ENCODE measurements at places on chromosomes 3 and 15.

GRCh38 chr3:113103588-113103987 lies 107.8 kb upstream of the BOC start:
- DNase-seq, result no peak

DNA sequence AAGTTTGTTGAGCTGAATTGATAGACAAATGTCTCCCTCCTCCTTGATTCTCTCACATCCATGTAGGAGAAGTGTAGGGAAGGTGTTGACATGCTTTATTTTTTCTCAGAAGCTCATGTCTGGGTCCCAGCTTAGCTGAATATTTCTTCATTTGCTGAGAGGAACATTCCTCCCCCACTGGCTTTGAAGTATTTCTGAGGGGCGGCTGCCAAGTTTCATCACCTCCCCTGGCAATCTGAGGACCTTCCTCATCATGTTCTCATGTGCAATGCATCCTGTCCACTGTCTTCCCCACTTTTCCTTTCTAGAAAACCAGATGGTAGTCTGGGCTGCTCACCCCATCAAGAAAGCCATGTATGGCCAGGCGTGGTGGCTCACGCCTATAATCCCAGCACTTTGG lies 168.9 kb upstream of the RGMA start:
- DNase-seq, result no peak

GRCh38 chr15:35725353-35725752 lies 179.4 kb upstream of the DPH6 start:
- DNase-seq, result no peak

GRCh38 chr15:80977627-80978036 lies 12.0 kb downstream of the MESD start:
- DNase-seq, result no peak

GRCh38 chr15:72141171-72142084 lies 23.2 kb downstream of the SENP8 start:
- DNase-seq, result no peak

DNA sequence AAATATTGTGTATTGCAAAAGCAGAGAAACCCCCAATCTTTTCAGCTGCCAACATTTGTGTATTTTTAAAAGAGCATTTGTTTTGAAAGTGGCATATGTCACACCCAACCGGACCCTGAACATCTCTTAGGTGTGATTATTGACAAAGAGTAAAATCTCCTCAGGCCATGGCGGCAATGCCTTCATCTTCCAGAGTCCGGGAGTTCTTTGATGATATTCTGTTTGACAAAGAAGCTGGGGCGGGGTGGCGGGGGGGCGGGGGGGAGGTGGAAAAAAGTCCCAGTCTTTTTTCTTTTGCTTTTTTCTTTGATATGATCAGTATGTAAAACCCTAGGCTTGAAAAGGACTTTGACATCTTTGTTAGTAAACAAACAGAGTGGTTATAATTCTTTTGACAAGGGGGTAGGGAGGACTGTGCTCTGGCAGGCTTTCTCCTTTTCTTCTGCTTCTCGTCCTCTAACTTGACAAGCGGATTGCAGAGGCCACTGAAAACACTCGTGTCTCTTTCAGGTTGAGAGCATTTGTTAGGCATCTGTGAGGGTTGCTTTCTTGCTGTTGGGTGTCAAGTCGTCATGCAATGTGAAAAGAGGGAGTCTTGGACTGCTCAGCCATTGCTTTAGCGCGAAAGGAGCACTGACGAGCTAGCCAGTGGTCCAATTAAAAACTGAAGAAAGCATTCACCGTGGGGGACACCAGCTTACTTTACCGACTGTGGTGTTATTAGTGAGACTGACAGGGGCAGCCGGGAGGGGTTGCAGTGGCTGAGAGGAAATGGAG lies 243.2 kb downstream of the NSUN3 start:
- DNase-seq, result no peak

GRCh38 chr3:20038699-20039465 lies 1.4 kb upstream of the KAT2B start:
- DNase-seq, result no peak

DNA sequence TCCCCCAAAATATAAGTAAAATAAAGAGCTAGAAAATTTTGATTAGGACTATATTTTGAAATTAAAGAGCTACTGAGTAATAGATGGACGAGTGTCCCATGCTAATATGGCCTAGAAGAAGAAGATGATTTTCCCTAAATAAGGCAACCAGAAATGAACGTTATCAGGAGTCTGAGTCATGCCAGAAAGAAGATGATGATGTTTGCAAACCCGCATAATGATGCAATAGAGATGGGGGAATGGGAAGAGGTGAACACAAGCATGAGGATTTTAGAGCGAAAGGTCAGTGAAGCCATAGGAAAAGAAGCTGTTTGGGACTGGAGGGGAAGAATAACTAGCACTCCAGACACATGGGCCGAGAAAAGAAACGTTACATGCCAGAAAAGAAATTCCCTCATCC lies 71.7 kb downstream of the FGF12 start:
- DNase-seq, result no peak

DNA sequence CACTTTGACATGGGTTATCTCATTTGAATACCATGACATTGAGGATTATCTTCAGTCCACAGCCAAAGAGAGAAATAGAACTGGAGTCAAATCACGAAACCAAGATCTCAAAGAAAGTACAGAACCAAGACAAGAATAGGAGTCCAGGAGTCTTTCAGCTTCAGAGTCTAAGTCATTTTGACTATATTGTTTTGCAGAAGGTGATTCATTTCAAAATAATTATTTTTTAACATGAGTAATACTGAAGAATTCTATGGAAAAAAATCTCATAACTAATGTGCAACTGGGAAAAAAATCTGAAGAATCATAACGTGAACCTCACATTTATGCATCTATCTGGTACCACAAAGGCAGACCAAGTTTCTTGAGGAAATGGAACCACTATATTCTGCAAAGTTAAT lies 60.3 kb downstream of the UBE3A start:
- no peak for DNase-seq

DNA sequence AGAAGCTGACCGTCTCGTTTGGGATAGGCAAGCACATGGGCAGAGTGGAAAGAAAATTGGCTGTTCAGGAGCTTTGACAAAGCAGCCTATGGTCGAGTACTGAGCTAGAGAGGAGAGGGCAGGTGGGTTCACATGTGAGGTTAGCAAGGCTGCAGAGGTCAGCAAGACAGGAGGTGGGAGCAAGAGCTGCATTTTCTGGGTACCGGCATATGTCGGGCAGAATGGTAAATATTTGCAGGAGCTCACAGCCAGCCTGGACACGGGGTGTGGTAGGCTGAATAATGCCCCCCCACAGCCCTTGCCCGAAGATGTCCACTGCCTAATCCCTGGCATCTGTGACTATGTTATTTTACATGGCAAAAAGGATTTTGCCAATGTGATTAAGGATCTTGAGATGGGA lies 8.3 kb downstream of the RARRES1 start:
- no peak for DNase-seq

GRCh38 chr3:17802950-17803349 lies 60.5 kb upstream of the TBC1D5 start:
- no peak for DNase-seq

GRCh38 chr15:44160796-44161195 lies 34.3 kb downstream of the FRMD5 start:
- DNase-seq, result no peak

GRCh38 chr15:60471314-60471713 lies 7.6 kb downstream of the ICE2 start:
- no peak for DNase-seq

DNA sequence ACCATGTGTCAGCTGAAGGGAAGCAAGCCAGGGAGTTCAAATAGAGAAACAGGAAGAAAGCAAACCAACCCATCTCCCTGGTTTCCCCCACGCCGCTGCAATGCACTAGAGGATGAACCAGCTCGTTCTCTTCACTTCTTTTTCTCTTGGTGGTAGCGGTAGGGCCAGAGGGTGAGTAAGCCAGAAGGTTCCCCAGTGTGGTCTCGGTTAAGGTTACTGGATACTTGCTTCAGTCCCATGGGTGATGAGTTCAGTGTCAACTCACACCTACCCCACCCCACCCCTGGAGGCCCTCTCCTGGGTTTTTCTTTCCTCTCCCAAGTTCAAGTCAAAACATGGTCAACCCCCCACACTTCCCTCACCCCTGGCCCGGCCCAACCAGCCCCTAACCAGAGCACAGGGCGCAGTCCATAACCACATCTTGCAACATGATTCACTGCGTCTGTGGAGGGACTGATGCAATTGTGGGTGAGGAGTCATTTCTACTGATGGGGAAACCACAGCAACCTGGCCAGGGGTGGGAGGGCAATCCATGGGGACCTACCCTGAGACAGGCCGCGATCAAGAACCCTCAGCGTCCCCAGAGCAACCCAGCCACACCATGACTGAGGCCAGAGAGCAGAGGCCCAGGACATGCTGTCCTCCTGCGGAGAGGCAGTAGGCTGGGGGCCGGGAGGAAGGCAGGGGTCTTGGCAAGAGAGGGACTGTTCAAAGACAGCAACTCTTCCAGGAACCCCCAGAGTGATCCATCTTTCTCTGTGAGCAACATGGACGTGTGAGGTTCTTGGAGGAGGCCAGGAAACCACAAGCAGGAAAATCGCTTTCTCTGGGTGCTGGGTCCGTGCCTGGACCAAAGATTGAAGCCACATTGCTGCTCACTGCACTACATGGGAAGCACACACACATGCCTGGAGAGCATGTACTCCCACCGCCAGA lies 276.6 kb downstream of the UACA start:
- DNase-seq, result no peak

GRCh38 chr3:184685055-184685454 lies 26.8 kb downstream of the MAGEF1 start:
- DNase-seq, result no peak

GRCh38 chr3:105772635-105773034 lies 96.2 kb downstream of the CBLB start:
- no peak for DNase-seq

GRCh38 chr3:122103821-122104514 lies 48.8 kb downstream of the CD86 start:
- no peak for DNase-seq

DNA sequence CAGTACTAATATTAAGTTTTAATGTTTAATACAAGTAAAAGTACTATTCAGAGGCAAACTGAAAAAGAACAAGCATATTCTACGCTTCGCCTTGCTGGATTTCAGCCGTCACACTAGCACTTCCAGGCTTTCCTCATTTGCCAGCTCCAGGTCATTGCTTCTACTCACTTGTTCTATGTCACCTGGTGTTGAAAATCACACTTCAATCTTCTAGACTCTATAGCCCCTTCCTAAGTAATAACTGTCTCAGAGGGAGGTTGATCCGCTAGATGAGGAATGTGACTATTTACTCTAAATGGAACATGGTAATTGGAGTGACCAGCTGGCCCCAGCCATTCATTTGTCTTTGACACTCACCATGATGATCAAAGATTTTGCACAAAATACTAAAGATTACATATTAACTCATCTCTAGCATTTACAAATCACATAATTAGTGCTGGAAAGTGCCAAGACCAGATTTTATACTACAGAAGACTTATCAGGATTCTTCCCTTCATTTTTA lies 92.0 kb downstream of the GAP43 start:
- DNase-seq, result no peak

DNA sequence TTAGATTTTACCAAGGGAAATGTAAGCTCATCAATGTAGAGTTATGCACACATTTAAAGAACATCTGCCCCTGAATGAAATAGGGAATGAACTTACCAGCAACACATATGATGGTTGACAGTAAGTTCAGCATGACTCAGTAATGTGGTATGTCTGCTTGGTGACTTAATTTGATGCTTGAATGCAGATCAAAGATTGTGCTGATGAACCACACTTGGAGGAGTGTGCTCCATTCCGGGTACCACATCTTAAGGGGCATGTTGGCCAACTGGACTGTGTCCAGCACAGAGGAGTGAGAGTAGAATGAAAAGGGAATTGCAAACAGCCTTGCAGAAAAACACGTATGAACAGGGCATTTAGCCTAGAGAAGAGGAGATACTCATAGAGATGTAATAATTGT lies 171.0 kb upstream of the RARB start:
- no peak for DNase-seq

GRCh38 chr3:23602971-23603370 lies 202.8 kb upstream of the UBE2E1 start:
- DNase-seq, result no peak

- DNase-seq, result no peak
These were observed 91.8 kb upstream of the ALCAM start for GRCh38 chr3:105274958-105275357.

DNA sequence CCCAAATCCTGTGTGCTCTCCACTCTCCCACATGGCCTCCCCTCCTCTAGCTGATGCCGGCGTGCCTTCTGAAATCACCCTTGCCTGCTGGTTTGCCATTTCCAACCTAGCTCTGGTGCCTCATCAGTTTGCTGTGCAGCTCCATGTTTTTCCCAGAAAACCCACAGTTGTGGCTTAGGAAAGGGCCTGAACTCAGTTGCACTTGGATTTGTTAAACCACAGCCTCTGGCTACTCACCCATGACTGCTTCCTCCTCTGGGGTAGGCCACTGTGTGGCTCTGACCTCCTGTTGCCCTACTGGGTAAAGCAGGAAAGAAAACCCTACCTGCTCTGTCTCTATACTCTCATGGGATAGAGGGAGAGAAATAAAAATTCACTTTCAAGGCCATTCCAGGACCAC lies 97.3 kb downstream of the DAPK2 start:
- no peak for DNase-seq

DNA sequence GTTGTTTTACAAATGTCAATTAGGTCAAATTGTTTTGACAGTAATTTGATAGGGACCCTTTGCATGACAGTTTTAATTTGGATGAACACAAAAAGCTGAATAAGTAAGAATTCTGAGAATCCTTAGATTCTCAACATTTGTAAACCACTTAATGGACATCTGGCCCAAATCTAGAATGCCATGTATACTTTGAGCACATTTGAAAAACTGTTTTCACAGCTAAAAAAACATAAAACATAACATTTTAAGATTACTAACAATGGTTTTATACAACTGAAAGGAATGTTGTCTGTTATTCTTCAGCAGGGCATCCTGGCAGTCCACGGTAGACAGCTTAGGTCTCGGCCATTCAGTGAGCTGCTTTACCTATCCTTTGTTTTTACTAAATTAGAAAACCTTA lies 34.5 kb upstream of the TM2D3 start:
- no peak for DNase-seq

GRCh38 chr15:77017091-77017660 lies 22.2 kb downstream of the PSTPIP1 start:
- DNase-seq, result no peak

- DNase-seq, result no peak
These were observed 159.6 kb downstream of the NUP210 start for GRCh38 chr3:13260259-13261103.

- no peak for DNase-seq
These were observed 147.7 kb upstream of the BHLHE40 start for GRCh38 chr3:4831580-4831950.

DNA sequence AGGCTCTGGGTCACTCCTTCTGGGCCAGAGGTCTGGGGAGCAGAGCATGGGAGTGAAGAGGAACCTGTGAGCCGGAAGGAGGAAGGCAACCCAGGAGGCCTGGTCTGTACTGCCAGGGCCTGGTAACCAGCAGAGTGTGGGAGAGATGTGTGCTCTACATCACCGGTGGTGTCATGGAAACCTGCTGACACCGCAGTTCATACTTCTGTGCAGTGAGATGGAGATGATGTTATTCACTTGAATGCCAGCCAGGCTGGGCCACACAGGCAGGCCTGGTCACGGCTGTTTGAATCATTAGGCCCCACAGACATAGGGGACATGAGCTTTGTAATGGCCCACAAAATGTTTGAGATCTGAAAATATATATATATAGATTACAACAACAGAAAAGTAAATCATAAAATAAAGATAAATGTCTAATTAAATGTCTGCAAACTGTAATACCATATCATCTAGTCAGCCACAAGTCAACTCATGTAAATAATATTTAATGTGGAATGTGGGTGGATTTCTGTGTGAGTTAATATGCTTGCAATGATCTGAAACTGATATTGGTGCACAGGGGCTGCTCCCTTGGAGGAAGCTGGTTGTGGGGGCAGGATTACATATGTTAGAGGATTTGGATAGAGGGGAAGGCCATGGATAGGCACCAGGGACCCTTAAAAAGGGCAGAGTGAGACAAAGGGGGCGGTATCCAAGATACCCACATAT lies 108.5 kb upstream of the PFN2 start:
- DNase-seq, result no peak

Measured in SK-N-MC (cell line).